ENCODE measurements at places on chromosomes 1 and 21.

GRCh38 chr21:44550807-44551206 is 498 bp downstream of the KRTAP10-2 start:
- peak; percentile 12 for DNase-seq

GRCh38 chr1:85611425-85611824 is 30.9 kb downstream of the CCN1 start:
- DNase-seq, result no peak

DNA sequence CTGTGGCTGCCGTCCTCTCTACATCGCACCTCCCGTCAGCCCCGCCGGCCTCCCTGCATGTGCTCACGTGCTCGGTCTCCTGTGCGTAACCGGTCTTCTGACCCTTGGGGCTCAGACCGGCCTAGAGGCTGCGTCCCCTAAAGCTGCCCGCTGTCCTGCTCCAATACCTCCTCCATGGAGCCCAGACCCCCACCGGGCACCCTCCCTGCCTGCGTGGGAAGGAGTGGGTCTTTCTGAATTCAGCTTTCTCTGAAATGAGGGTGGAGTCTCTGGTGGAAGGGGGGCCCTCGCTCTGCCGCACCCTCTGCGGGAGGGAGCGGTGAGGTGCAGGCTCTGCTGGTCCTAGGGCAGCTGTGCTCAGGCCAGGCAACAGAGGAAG is 18.7 kb upstream of the POFUT2 start:
- no peak for DNase-seq

GRCh38 chr1:159829273-159829634 is 2.6 kb downstream of the SLAMF8 start:
- DNase-seq, result no peak

GRCh38 chr1:241276391-241276790 is 80.6 kb downstream of the RGS7 start:
- no peak for DNase-seq

DNA sequence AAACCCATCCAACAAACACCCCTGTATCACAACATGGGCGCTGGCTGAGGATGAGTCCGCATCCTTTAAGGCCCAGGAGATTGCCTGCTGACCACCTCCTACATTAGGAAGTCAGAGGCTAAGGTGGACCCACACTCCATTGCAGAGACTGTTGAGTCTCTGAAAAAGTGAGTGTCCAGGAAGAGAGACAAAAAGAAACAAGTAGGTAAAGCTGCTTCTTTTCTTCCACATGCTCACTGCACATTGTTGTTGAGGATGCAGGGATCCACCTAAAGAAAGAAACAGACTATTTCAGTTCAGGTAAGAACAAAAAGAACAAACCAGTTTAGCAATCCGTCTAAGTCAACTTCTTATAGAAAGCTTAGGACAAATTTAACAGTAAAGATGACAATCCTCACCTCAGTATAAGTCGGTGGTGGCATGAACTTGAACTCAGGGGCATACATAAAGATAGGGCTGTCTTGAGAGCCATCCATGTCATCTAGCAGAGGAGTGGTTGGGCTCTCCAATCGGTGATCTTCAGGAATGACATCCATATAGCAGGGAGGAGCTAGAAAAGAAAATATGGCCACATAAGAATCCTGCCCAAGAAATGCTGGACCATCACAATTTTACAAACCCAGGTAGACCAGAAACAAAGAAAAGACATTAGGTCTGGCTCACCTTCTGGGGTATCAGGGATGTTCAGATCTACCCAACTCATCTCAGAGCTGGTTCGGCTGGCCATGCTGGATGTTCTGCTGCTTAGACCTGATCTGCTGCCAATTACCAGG is 2.6 kb downstream of the TXNIP start:
- no peak for DNase-seq

DNA sequence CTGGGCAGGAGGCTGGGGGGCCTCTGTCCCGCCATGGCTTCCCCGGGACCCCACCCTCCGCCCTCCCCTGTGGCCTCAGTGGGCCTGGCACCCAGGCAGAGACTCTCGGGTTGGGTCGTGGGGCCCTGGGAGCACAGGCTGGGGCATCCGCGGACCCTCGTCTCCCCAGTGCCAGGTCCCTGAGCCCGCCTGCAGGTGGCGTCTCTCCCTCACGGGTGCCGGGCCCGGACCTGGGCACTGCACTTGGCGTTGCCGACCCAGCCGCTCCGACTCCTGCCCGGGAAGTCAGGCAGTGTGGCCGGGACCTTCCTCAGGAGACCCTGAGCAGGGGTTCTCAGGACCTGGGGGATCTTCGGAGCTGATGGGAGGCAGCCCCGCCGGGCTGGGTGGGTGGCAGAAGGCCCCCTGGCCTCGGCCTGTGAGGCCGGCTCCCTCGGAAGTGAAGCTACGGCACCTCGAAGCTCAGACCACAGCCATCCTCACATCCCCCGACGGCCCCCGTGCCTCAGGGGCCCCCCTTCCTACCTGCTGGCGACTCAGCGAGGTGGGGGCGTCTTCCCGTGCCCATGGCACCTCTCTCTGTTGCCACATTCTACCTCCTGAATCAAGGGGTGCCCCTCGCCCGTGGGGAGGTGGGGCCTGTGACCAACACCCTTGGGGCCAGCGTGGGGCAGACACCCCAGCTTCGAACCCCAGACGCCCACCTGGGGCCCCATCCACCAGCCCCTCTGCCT is 6.4 kb upstream of the C1orf159 start:
- DNase-seq, result peak; percentile 88

- no peak for DNase-seq
Measured at GRCh38 chr1:18501833-18502232, 21.1 kb downstream of the KLHDC7A start.

DNA sequence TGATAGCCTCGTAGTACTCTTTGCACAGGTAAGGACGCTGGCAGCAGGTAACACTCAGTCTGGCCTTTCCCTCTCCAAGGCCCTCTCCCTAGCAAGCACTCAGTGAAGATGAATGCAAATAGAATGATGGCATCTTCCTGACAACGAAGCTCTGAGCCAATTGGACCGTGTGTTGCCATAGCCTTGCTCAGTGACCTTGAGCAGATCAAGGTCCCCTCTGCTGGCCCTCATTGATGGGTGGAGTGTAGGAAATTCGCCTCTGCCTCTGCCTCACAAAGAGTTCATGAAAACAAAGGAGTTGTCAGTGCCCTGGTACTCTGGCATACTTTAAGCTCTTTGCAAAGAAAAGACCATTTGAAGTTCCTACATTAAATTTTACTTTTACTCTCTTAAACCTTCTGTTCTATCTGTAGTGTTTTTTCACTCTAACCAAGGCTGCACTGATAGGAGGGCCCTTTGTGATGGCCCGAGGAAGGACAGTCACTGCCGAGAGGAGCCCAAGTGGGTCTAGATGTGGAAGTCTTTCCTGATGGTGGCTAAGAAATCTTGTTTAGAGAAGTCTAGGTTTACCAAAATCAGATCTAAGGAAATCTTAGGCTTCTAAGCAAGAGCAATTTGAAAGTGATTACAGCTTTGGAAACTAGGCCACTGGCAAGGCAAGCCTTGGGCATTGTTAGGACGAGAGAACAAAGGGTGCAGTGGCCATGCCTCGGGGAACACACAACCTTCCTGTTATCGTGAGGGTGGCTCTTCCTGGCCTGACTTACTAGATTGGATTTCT is 38.2 kb downstream of the SMYD2 start:
- no peak for DNase-seq

DNA sequence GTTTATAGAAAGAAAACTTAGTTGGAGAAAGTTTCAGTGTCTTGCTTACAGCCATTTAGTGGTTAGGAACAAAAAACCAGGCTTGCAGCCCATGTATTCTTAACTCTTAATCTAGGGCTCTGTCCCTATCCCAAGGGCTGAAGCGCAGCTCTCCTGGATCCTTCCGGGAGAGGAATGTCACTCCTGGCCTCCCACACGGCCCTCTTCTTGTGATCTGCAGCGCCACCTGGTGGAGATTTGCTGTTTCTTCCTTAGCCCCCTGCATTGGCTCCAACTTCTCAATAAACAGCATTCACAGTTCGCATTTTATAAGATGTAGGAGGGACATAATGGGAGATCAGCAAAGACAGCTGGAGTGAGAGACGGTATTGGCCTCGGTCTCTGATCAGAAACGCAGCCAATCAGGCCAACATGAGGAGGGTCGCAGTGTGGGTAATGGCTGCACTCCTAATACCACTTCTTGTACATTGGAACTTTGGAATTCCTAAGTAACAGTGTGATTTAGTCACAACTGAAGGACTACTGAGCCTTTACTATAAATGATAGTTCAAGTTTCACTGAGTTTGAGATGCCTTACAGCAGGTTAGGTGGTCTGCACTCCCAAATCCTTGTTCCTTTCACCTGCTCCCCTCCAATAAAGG is 283.4 kb downstream of the ASTN1 start:
- DNase-seq, result peak; percentile 81

- no peak for DNase-seq
Measured at GRCh38 chr1:210446479-210446878, 117.8 kb downstream of the HHAT start.

DNA sequence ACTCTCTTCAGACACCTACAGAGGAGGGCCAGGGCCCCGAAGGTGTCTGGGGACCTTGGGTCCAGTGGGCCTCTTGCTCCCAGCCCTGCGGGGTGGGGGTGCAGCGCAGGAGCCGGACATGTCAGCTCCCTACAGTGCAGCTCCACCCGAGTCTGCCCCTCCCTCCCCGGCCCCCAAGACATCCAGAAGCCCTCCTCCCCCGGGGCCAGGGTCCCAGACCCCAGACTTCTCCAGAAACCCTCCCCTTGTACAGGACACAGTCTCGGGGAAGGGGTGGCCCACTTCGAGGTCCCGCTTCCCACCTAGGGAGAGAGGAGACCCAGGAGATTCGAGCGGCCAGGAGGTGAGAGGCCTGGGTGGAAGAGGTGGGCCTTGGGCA is 3.7 kb downstream of the ADAMTSL4 start:
- DNase-seq, result no peak

DNA sequence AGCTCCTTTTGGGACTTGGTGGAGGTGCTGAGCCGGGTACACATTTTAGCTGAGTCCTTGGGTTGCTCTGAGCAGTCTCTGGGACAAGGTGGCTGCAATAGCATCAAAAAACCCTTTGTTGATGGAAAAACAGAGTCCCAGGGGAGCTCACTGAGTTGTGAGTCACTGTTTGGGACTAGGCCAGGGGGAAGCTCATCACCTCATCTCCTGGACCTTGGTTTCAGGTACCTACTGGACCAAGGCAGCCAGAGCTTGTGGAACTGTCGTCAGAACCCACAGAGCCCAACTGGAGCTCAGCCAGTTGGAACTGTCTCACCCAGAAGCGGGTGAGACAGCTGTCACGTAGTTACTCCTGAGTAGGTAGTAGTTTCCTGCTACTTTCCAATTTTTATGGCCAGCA is 146.7 kb downstream of the HLX start:
- no peak for DNase-seq

DNA sequence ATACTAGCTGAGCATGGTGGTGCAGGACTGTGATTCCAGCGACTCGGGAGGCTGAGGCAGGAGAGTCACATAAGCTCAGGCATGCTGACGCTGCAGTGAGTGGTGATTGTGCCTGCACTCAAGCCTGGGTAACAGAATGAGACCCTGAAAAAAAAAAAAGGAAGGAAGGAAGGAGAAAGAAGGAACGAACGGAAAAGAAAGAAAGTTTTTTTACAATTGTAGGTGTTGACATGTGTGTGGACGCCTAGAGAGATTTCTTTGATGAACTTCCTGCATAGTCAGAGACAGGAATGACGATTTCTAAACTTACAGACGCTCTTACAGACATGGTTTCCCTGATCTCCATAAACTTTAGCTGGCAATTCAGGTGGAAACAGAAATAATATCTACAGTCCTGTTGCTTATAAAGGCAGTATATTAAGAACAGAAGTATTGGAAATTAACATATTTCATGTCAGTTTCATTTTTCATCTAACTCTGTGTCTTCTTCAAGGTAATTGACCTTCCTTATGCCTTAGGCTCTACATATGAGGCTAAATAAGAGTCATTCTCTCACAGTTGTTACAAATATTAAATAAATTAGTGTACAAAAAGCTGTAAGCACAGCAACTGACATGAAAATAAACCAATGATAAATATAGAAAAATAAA is 4.1 kb downstream of the SAMSN1 start:
- DNase-seq, result no peak

Measured in right forelimb (tissue), 1 donor.